ENCODE measurements at places on chromosomes 4 and X.

- DNase-seq: no peak
Measured at GRCh38 chrX:123155327-123155726, 28.8 kb upstream of the GRIA3 start.

DNA sequence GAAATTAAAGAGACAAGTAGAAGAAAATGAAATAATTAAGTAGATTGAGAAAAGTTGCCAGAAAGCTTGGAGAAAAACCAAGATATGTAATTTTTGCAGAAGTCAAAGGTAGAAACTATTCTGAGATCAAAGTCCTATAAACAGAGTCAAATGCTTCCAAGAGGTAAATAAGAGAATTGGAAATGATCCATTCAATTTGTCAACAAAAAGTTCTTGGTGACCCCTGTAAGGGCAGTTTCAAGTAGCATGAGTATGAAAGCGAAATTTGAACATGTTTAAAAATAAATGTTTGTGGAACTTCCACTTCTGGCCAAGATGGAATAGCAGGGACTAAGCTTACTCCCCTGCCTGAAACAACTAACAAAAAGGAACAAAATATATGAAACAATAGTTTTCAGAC is 562.0 kb downstream of the SMARCA1 start:
- DNase-seq: no peak

GRCh38 chr4:154643493-154643892 is 31.0 kb upstream of the FGG start:
- DNase-seq: no peak

DNA sequence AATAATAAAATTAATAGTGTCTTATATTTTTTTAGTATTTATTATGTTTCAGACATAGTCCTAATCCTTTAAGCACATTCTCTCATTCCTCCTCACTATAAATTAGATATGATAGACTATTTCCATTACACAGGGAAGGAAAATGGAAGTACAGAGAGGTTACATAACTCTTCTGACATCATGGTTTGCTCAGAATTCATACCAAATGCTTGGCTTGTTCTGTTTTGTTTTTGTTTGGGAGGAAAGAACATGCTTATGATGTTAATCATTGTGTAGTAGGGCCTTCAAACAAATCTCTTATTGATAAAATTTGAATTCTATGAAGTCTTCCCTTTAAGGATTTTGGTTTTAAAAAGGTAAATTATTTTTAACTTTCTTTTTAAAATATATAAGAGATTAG is 59.5 kb downstream of the RXFP1 start:
- DNase-seq: no peak

DNA sequence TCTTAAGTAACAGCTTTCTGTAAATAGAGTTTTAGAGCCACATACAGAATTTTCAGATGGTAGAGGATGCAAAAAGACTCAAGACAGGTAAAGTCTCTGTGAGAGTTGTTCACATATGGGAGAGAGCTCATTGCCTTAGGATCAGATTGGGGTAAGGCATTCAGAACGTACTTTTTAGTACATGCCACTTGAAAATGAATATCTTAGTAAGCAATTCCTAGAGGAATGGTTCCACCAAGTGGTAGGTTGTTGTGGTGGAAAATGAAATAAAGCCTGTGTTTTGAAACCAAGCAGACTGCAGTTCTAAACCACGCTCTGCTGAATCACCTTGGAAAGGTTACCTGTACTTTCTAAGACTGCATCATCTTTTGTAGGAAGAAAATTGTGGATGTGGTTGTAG is 547.0 kb upstream of the LCORL start:
- no peak for DNase-seq

DNA sequence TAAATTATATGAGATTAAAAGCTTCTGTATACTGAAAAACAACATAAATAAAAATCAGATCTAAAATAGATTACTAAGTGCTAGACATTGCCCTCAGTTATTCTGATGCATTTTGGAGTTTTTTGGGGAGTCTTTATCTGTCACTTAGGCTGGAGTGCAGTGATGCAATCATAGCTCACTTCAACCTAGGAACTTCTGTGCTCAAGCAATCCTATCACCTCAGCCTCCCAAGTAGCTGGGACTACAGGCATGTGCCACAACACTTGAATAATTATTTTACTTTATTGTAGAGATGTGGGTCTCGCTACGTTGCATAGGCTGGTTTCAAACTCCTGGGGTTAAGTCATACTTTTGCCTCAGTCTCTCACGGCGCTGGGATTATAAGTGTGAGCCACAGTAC is 31.7 kb downstream of the HSD17B11 start:
- no peak for DNase-seq

DNA sequence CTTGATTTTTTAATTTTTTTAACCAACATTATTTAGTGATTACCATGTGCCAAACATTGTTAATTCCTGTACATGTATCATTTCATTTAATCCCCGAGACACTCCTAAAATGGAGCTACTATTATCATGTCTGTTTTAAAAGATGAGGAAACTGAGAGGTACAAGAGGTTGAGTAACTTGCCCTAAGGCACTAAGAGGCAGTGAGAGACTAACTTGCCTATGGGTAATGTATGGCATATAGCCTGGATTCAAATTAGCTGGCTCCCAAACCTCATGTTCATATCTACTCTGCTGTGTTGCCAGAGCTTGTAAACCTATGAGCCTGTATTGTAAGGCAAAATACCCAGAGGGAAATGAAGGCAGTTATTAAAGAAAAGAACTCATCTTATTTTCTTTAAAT is 443.6 kb downstream of the IL15 start:
- no peak for DNase-seq

DNA sequence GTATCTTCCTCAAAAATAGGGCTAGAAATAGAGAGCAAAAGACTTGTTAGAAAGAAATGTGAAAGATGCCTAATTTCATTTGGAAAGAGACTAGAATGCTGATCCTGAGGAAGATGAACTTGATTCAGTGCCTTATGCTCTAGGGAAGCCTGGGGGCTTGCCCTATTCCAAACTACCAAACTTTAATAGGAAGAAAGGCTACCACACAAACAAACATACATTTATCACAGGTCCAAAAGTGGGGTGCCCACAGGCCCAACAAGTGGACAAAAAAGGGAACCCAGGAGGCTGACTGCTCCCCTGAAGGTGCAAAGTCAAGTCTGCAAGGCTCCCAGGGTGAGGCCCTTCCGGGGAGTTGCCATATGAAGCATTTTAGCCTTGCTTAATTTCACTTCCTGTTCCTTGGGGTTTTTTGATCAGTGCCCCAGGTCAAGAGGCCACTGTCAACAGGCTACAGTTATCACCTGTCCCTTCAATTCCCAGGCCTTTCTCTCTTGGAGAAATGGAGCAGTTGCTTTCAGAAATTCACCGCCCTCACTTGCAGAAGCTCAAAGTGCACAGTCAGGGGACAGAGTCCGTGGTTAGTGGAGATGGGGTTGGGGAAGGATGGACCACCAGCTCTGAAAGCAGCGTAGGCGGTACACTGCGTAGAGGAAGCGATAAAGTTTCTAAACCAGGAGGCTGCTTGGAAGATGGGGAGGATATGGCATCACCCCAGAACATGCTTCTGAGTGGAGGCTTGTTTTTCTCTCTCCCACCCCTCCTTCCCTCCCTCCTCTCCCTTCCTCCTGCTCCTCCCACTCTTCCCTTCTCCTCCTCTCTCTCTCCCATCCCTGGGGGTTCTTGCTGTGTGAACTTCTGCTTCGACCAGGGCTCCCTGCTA is 36.4 kb downstream of the TMEM154 start:
- DNase-seq: no peak

DNA sequence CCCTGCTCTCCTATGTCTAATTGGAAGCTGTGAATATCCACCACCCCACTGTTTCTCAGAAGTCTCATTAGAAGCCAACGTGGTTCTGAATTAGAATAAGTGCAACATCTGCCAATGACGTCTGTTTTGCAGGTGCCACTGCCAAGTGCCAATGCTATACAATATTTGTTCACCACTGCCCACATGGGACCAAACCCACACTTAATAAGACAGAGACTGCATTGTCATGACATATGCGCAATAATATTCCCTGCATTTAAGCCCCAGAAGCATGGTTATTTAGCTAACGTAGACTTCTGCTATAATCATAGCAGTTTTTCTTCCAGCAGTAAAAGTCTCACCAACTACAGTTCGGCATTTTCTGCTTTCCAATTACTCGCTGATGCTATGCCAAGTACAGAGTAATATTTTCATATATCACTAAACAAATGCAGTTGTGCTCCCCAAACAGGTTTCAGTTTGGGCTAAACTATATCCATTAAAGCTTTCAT is 262.5 kb upstream of the PCDH18 start:
- DNase-seq: no peak

- no peak for DNase-seq
Measured at GRCh38 chr4:44736900-44737299, 10.5 kb upstream of the GNPDA2 start.

- no peak for DNase-seq
Measured at GRCh38 chr4:177413076-177413475, 29.2 kb downstream of the AGA start.

GRCh38 chrX:147875866-147876596 is 35.7 kb upstream of the FMR1 start:
- DNase-seq: no peak

GRCh38 chrX:13499736-13500135 is 69.7 kb upstream of the EGFL6 start:
- DNase-seq: no peak

DNA sequence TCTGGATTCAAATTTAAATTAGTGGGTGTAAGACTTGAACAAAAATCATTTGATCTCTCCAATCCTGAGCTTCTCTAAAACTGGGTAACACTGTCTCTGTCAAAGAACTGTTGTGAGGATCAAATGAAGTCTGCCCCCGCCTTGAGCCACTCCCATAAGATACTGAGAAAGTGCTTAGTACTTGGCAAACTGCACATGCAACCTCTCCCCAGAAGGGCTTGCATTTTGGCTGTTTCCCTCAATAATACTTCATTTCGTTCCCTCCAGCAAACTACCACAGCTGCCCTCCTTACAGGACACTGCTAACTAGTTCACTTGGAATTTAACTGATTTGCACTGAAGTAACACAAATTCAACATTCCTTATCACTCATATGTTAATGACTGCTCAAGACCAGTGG is 79.8 kb downstream of the APBB2 start:
- no peak for DNase-seq

DNA sequence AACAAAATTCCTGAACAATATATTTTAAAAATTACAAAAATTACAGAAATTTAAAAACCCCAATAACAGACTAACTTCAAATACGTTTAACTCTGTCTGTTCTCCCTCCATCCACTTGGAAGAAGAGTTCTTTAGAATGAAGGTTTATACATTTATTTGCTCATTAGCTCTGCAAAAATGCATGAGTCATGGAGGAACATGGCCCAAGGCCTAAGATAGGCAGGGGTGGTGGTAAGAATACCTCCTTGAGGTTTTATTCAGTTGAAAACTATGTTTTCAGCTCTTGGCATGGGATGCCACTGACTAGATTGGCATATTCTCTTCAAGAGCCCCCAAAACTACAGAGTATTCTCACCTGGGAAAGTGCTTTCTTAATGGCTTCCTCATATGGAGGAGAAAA is 8.8 kb upstream of the LRRC66 start:
- DNase-seq: peak; percentile 11

DNA sequence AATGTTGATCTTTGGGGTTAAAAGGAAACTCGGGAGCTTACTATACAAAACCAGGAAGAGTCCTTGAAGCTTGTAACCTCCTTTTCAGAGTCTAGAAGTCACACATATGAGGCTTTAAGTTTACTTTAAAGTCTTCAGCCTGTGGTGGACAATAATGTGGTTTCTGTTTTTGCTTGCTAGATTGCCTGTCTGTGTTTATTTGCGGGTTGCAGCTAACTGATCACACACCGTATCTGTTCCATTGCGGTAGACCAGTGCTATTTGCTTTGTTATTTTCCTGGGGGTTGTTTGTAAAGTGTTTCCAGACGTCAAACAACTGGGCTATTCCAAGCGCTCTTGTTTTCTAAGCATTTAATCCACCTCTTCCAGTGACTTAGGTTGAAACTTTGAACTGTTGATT is 143.0 kb upstream of the GYPA start:
- no peak for DNase-seq

- peak; percentile 44 for DNase-seq
Measured at GRCh38 chr4:106062452-106062875, 167.2 kb downstream of the NPNT start.

DNA sequence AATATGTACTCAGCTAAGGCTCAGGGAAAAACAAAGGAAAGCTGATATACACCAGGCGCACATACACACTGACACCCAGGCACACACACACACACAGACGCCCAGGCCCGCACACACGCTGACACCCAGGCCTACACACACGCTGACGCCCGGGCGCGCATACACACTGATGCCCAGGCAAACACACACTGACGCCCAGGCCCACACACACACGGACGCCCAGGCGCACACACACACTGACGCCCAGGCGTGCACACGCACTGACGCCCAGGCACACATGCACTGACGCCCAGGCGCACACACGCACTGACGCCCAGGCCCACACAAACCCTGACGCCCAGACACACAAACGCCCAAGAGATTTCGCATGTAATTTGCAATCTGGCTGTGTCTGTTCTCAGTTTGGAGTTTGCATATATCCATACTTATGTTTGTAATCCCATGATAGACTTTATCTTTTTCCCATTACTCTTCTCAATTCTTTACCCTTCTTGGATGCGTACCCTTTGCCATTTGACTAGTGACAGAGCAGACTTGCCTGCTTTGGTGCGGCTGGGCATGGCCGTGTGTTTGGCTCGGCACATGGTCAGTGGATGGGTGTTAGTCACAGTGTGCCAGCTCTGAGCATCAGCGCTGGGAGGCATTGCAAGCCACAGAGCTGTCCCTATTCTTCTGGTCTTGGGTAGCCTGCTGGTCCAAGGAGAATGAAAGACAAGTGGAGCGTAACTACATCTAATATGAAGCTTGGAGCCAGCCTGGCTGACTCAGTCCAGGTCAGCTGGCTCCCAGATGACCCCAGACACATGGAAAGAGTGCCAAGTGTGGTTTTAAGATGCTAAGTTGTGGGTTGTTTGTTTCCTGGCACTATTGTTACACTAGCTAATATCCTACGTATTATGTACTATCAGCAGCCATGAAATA is 632.4 kb upstream of the ZFP42 start:
- no peak for DNase-seq

GRCh38 chrX:76453737-76454406 is 26.4 kb downstream of the MAGEE1 start:
- DNase-seq: no peak

- no peak for DNase-seq
Measured at GRCh38 chr4:185697488-185697887, 114.5 kb downstream of the SORBS2 start.

- DNase-seq: no peak
Measured at GRCh38 chr4:123476089-123476488, 79.5 kb downstream of the SPRY1 start.

DNA sequence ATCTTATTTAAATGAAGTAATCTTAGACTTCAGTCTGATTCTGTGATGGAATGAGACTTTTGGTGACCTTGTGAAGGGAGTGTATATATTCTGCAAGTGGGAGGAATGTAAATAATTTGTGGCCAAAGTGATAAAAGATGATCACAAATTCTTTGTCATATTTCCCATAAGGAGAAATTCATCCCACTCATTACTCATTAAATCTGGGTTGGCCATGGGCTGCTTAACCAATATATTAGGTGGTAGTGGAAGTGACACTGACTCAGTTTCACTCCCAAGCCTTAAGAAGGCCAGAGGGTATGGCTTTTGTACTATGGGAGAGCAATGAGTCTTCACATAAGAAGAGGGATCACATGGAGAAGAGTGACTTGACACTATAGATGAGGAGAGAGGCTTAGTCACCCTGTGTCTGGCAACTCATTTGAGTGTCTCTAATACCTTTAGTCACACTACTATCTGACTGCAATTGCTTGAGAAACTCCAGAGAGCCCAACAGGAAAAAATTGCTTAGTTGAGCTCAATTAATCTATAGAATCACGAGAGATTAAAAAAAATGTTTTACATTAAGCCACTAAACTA is 408.2 kb upstream of the PITX2 start:
- DNase-seq: peak; percentile 19
